Adrenal gland (tissue), 19 donors: ENCODE measurements at places on chromosomes 12 and 14. TPM values are rescaled to one million over a fixed set of nuclear protein-coding genes. Genes with fewer than 3 reads are reported as not detected.

GRCh38 chr12:115440438-115440837 lies 756.5 kb upstream of the TBX3 start:
- H3K27ac ChIP-seq, result no peak overlapping the region
- peaks cover 9% of the 10 kb centered on the region for H3K4me1 ChIP-seq
- H3K27me3 ChIP-seq, result no peaks in the 10 kb centered on the region
- DNase-seq, result peak; percentile 67

DNA sequence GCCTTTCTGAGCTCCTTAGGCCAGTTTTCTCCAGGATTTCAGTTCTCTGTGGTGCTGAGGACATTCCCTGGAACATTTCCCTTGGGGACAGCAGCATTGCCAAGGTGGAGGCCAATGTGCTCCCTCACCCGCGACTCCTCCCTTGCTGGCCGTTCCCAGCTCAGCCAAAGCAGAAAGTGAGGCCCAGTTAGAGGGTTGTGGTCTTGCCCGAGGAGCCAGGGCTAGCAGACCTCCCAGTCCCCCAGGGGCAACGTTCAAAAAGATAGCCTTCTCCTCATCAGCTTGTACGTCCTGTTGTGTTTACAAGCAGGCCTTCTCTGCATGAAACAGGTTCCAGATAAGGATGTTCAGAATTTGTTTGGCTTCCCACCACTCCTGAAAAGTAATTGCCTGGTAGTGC lies 78.4 kb downstream of the SSPN start:
- H3K27ac ChIP-seq, result peak overlapping the region; percentile 90
- H3K36me3 ChIP-seq, result no peaks in the 10 kb centered on the region
- H3K4me1 ChIP-seq, result peaks cover 35% of the 10 kb centered on the region
- no peaks in the 10 kb centered on the region for H3K27me3 ChIP-seq

The HOXC13 gene
- not detected for polyA plus RNA-seq

The SLC17A8 gene
- not detected for polyA plus RNA-seq

The GALNT16 gene
- polyA plus RNA-seq, result 7.7 TPM

The GDF3 gene
- polyA plus RNA-seq, result 0.16 TPM

DNA sequence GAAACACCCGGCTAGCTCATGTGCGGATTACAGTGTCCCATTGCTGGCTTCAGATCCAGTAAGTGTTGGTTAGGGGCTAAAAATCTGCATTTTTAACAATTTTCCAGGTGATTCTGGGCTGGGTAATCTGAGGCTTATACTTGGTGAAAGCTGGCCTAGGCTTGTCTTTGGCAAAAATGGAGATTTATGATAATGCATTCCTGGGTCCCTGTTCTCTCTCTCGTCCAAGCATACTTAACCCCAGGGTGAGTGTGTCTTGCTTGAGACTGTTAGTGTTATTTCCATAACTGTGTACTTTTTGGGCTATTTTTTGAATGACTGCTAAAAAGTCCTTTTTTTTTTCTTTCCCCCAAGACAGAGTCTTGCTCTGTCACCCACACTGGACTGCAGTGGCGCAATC lies 43.2 kb downstream of the SNAPC1 start:
- no peak overlapping the region for H3K27ac ChIP-seq
- no peaks in the 10 kb centered on the region for H3K36me3 ChIP-seq
- no peaks in the 10 kb centered on the region for H3K27me3 ChIP-seq
- no peaks in the 10 kb centered on the region for H3K4me1 ChIP-seq
- DNase-seq, result no peak
- no peak overlapping the region for H3K4me3 ChIP-seq

- no peaks in the 10 kb centered on the region for H3K36me3 ChIP-seq
- no peak for DNase-seq
- peaks cover 24% of the 10 kb centered on the region for H3K4me1 ChIP-seq
- H3K4me3 ChIP-seq, result no peak overlapping the region
- H3K27ac ChIP-seq, result no peak overlapping the region
Measured at GRCh38 chr14:50523271-50524041, 8.9 kb downstream of the MAP4K5 start.

The TAS2R8 gene
- not detected for polyA plus RNA-seq

GRCh38 chr14:60632777-60633176 lies 16.5 kb downstream of the SIX1 start:
- no peaks in the 10 kb centered on the region for H3K36me3 ChIP-seq
- no peak overlapping the region for H3K4me3 ChIP-seq
- no peak overlapping the region for H3K27ac ChIP-seq
- no peak for DNase-seq

DNA sequence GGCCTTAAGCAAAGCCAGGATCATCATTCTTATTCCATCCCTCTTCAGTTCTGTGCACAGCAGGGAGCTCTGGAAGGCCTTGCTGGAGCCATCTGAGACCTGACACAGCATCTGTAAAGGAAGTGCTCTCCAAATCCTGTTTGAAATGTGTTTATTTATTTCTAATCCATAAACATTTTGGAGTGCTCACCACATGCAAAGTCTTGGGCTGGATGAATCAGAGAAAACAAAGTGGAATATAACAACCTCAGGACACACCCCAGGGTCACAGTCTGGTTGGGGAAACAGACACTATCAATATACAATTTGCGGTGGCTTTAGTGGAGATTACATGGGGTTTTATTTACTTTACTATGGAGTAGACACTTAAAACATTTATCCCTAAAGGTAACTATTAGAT lies 54.3 kb downstream of the BMP4 start:
- no peaks in the 10 kb centered on the region for H3K27me3 ChIP-seq
- H3K36me3 ChIP-seq, result no peaks in the 10 kb centered on the region
- no peak overlapping the region for H3K27ac ChIP-seq
- DNase-seq, result no peak
- H3K4me1 ChIP-seq, result no peaks in the 10 kb centered on the region

The ANKRD33 gene
- polyA plus RNA-seq, result not detected

The CPNE6 gene
- 0.22 TPM for polyA plus RNA-seq

The LALBA gene
- polyA plus RNA-seq, result not detected

DNA sequence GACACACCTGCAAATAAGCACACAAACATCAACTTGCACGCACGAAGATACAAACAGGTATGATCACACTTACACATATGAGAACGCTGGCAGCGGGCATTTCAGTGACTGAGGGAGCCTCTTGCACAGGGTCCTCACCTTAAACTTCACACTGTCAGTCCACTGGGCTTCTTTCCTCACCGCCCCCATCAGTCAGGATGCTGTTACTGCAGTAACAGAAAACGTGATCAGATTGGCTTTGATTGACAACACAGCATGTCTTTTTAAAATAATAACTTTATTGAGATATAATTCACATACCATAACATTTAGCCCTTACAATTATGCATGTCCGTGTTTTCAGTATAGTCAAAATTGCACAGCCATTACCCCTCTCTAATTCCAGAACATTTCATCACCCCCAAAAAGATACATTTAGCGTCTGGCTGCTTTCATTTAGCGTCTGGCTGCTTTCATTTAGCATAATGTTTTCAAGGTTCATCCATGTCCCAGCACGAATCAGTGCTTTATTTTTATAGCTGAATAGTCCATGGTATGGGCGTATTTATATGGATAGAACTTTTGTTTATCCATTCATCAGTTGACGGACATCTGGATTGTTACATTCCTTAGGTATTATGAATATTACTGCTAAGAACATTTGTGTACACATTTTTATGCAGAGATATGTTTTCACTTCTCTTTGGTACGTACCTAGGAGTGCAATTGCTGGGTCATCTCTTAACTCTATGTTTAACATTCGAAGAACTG lies 8.4 kb downstream of the CCDC197 start:
- DNase-seq, result no peak

The ANKS1B gene
- polyA plus RNA-seq, result 1.3 TPM

DNA sequence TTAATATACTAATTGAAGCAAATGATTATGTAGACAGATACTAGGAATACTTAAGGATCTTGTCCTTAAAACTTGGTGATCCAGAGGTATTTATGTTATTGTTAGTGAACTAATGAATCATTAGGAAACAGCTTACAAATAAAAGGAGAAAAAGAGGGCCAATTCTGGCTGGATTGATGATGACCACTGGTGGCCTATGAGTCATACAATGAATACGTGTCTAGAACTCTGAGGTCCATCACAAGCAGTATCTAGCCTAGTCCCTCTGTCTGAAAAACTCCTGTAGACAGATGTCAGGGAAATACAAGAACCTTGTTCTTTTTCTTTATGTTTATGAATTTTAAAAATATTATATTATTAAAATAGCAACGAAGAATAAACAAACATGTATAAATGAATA lies 51.7 kb upstream of the RTL1 start:
- no peak overlapping the region for H3K4me3 ChIP-seq
- no peaks in the 10 kb centered on the region for H3K4me1 ChIP-seq
- no peaks in the 10 kb centered on the region for H3K27me3 ChIP-seq

- H3K36me3 ChIP-seq, result no peaks in the 10 kb centered on the region
- H3K4me1 ChIP-seq, result no peaks in the 10 kb centered on the region
- no peak overlapping the region for H3K4me3 ChIP-seq
Measured at GRCh38 chr12:88132392-88132791, 9.5 kb downstream of the CEP290 start.

The LRCOL1 gene
- polyA plus RNA-seq, result 0.88 TPM

GRCh38 chr12:65367396-65367795 lies 88.9 kb downstream of the MSRB3 start:
- H3K4me3 ChIP-seq, result no peak overlapping the region
- H3K27me3 ChIP-seq, result no peaks in the 10 kb centered on the region
- no peak for DNase-seq
- no peak overlapping the region for H3K27ac ChIP-seq

- H3K4me1 ChIP-seq, result peaks cover 27% of the 10 kb centered on the region
- H3K27ac ChIP-seq, result no peak overlapping the region
- H3K27me3 ChIP-seq, result no peaks in the 10 kb centered on the region
Measured at GRCh38 chr12:104662908-104663307, 206.2 kb downstream of the CHST11 start.

- H3K27me3 ChIP-seq, result no peaks in the 10 kb centered on the region
- no peak overlapping the region for H3K27ac ChIP-seq
- H3K4me3 ChIP-seq, result peak overlapping the region; percentile 67
- peaks cover 23% of the 10 kb centered on the region for H3K4me1 ChIP-seq
Measured at GRCh38 chr12:89706986-89707702, 1.5 kb downstream of the ATP2B1 start.

DNA sequence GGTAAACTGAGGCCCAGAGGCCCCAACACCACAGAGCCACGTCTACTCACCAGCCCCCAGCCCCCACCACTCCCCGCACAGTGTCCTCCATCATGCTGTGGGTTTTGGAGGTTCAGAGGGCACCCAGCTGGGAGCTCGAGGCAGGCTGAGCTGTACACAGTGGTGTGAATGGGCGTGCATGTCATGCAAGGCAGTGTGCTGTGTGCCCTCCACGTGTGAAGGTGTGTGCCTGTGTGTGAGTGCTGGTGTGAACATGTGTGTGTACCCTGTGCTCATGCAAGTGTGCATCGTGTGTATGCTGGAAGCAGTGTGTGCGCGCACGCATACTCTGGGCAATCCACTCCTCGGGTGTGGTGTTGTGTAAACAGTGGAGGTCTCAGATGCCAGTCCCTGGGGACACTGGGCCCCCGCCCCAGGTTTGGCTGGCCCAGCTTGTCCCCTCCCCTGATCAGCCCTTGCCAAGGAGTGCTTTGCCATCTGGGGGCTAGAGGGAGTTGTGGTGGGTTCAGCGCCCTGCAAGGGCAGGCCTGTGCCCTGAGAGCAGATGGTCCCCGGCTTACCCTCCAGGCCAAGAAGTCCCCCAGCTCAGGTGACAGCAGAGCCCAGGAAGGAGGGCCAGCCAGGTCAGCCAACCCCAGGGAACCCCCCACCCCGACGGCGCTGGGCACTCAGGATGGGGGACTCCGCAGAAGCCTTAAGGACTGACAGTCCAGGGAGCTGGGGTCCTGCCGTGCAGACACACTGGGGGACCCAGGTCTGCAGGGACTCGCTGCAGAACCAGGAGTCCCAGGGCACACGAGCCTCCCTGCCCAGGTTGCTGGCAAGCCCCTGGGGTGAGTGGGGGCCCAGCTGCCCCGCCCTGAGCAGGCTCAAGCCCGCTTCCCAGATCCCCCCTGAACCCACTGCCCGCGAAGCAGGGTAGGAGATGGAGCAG lies 23.8 kb upstream of the GPR132 start:
- H3K4me3 ChIP-seq, result no peak overlapping the region
- H3K4me1 ChIP-seq, result peaks cover 10% of the 10 kb centered on the region
- peaks cover 13% of the 10 kb centered on the region for H3K27me3 ChIP-seq
- no peak overlapping the region for H3K27ac ChIP-seq
- DNase-seq, result no peak

DNA sequence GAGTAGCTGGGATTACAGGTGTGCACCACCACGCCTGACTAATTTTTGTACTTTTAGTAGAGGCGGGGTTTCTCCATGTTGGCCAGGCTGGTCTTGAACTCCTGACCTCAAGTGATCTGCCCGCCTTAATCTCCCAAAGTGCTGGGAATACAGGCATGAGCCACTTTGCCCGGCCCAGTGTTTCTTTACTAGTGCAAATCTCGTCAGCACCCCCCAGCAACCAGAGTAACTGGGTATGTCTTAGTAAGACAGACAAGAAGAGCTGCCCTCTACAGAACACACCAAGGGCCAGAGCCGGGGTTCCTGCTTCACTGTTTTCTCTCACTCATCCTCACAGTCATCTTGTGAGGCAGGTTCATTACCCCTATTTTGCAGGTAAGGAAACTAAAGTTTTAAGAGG lies 78.5 kb upstream of the GPR68 start:
- no peaks in the 10 kb centered on the region for H3K36me3 ChIP-seq
- no peak overlapping the region for H3K4me3 ChIP-seq
- no peak for DNase-seq
- no peak overlapping the region for H3K27ac ChIP-seq

The NFE2 gene
- 0.34 TPM for polyA plus RNA-seq

DNA sequence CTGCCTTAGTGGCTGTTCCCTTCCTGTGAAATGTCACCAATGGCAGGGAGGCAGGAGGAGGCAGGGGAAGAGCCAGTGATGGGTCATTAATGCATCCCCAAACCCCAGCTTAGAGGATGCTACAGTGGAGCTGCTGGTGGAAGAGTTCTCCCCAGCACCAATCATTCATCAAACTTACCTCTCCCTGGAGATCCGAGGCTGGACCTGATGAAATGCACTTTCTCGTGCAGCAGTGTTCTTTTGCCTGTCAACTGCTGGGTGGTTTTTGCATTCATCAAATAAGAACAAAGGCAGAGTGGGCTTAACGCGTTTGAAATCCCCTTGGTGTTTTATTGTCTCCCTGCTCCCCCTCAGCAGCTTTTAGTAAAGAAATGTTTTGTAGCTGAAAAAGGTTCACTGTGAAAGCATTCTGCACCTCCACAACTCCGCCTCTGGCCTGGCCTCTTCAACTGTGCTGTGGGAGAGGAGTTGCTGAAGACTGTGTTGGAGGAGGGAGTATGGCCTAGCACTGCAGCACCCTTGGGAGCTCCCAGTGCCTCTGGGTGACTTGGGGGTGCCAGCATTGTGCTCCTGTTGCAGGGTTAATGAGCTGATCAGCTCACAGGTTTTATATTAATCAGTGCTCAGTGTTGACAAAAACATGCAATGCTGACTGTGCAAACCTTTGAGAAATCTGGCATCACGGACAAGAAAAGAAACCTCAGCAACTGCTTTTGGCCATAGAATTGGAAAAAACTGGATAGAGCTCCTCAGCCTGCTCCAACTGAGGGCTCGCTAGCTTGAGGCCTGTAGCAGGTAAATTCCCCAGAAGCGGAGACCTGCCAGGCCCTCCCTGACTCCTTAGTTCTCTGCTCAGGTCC lies 14.4 kb downstream of the TSPAN9 start:
- H3K4me3 ChIP-seq, result no peak overlapping the region
- H3K4me1 ChIP-seq, result no peaks in the 10 kb centered on the region
- no peaks in the 10 kb centered on the region for H3K27me3 ChIP-seq
- no peak for DNase-seq
- no peak overlapping the region for H3K27ac ChIP-seq
- H3K36me3 ChIP-seq, result no peaks in the 10 kb centered on the region
